Occipital lobe (tissue), 3 donors: ENCODE measurements at places on chromosomes 2 and 18.

GRCh38 chr2:234308813-234309195 lies 188.1 kb downstream of the ARL4C start:
- DNase-seq = no peak

DNA sequence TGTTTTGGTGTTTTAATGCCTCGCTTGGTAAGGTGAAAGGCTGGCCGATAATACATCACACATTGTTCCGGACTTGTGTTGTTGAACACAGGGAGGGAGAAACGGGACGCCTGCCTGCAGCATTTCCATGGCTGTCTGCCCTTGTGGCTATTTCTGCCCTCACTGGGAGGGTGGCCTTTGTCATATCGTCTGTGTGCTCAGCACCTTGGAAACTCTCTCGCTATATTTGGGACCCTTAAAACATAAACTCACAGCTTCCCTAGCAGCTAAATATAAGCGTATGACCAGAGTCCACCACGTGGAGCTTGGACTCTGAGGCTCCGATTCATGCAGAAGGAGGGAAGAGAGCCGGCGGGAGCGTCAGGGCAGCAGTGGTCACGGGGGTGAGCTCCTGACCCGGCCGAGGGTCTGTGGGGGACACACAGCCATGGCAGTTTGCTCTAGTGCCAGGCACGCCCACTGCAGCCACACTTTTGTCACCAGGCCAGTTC lies 111.7 kb downstream of the SH3BP4 start:
- no peak for DNase-seq

GRCh38 chr2:161388146-161388779 lies 27.8 kb upstream of the TBR1 start:
- no peak for DNase-seq

- no peak for DNase-seq
Observed at GRCh38 chr2:104923665-104924064, 69.8 kb downstream of the POU3F3 start.

- DNase-seq = no peak
Observed at GRCh38 chr18:21903709-21904108, 163.1 kb downstream of the MIB1 start.

DNA sequence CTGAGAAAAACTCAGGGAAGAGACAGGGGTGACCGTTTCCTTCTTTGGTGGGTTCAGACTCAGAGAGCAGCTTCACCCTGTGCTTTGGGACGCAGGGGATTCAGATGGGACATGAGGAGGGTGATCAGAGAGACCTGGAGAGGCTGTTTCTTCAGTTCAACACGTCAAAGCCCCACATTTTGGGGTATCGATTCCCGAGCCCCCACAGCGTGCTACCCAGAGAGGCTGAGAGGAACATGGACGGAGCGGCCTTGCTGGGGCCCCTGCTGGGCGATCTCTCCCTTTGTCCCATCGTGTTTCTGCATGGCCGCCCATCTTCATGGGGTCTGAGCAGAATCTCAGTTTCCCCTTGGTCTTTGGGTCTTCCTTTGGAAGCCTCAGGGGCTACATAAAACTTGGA lies 38.2 kb upstream of the PXDN start:
- no peak for DNase-seq

DNA sequence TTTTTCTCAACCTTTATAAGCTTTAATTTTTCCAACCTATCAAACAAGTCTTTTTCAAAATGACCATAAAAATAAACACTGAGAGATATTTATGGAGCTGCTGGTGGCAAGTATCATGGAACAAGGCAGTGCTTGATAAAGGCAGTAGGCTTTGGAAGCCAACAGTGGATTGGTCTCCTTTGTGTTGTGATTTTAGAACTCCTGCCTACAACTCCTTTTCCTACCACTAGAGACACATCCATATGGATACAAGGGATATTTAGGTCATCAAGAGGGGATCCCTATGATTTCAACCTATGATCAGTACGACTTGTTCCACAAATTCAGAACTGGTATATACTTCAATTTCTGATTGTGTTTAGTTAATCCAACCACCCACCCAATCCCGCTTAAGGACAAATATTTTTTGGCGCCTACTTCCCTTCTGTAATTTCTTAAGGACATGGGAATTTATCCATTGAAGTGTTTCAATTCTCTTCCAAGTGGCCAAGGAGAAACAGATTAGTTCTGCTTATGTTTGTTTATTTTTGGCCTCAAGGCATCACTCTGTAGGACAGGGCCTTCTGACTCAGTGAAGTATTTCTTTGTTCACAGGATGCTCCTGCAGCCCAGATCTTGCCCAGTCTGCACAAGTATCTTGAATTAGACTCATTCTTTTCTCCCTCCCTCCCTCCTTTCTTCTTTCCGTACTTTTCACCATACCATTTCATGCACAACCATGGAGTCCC lies 2119.6 kb upstream of the PIK3C3 start:
- DNase-seq = no peak

DNA sequence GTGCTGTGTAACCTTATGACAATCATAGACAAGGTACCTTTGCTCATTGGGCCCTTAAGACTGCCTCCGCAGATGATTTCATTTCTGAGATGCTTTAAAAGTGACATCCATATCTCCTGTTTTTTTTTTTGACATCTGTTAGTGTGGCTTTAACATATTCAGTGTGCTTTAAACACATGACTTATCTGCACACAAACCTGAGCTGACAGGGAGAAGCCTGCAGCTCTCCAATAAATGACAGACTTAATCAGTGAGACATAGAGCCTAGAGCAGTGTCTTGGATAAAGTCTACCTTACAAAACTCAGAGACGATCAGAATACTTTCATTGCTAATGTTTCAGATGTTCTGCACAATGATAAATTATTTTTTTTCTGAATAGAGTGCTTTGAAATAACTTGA lies 130.7 kb downstream of the UBE2E3 start:
- no peak for DNase-seq

DNA sequence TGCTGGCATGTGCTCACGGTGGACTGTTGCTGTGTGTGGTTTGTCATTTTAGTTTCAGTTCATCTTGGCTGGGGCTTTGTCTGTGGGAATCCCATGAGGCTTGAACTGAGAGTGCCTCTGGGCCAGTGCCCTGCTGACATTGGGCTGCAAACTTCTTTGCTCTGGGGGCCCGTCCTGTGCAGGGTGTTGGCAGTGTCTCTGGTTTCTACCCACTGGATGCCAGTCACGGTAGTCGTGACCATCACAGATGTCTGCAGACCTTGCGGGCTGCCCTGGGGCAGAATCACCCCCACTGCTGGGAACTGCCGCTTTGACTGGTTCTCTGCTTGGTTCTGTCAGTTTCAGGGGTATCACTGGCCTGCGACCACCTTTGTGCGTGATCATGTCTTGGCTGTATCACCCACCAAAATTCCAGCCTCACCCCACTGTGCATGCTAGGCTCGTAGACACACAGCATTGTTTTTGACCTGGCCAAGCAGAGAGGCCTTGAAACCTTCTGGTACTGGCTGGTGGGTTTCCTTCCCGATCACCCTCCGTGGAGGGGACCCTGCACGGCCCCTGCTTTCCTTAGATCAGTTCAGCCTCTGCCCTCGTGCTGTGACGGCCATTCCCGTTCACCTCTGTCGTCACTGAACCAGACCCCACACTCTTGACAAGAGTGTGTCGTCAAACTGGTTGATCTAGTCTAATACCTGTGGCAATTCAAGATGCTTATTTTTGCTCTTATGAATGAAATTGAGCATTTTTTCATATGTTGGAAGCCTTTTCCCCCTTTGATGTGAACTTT lies 57.6 kb downstream of the KCNG2 start:
- no peak for DNase-seq

- no peak for DNase-seq
Observed at GRCh38 chr2:179020156-179020750, 29.7 kb downstream of the CCDC141 start.

GRCh38 chr2:21452678-21453077 lies 328.9 kb downstream of the TDRD15 start:
- no peak for DNase-seq

DNA sequence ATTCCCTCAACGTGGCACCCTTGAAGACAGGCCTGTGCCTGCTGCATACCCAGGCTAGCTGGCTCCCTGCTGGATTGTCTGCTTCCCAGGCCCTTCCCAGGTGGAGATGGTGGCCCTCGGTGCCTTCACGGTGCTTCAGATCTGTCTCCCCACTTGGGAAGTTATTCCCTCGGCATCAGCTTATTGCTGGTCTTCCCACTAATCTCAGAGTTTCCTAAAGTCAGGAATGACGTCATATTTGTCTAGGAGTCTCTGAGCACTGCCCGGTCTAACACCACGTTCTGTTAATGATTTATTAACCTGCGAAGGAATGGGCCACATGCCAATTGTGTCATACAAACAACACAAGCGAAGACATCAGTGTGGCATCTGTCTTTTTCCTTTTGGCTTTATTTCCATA lies 269.8 kb upstream of the ID2 start:
- DNase-seq = no peak

DNA sequence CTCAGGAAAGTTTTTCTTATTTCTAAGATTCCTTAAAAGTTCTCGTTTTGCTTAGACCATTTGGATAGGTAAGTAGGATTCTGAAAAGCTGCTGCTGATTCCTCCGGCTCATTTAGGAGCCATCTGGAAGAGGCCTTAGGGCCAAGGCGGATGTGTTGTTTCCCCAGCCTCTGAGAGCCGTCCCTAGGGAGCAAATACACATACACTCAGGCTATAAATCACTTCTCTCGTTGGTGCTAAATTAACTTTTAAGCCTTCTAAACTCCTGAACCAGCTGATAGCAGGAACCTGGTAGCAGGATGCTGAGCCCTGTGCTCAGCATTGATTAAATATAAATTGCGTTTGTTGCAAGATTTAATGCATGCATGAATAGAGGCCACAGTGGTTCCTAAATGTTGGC lies 109.8 kb downstream of the ADCYAP1 start:
- DNase-seq = no peak

DNA sequence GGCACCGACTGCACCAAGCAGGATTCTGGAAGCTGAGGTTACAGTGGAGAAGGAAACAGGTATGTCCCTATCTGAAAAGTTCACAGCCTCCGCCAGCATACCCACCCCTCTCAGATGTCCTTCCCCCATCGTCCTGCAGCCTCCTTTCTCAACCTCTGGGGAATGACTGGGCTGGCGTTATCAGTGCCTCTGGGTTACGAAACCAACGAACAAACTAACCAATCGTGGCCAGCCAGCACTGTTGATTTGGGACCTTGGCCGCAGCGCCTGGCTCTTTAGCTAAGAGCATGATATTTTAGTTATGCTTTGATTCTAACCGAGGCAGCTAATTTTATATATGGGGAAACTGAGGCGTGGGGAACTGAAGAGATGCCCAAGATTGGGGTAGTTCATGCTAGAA lies 233.0 kb downstream of the TFCP2L1 start:
- DNase-seq = no peak

- DNase-seq = no peak
Observed at GRCh38 chr2:215431290-215431689, 4.6 kb downstream of the FN1 start.

DNA sequence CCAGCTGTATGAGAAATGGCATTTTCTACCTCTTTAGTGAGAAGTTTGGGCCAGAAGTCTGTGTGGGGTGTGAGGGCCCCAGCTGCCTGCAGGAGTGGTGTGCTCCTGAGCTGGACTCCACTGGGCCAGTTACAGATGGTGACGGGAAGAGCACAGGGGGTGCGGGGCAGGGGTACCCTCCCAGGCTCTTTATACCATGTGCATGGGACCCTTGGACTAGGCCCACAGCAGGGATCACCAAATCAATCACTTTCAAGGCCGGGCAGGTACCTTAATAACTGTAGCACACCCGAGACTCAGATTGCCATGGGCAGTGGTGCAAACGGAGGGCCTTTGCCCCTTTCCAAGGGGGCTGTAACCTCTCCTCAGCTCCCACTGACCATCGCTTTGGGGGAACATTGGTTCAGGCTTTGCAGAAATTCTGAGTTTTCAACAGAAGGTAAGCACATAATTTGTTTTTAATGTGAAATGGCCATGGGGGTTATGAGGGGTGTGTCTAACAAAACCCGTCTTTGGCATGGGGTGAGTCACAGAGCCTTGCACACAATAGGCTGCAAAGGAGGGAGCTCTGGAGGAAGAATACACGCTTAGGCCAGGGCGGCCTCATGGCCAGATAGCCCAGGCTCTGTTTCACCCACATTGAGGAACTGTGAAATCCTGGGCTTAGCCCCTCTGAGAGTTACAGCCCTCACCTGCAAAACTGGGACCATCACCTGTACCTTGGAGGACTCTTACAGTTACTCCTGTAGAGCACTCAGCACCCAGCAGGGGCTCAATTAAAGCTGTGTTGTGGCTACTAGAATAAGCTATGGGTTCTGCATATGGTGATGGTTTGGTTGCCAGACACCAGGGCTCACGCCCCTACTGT lies 141.0 kb upstream of the BCL2L11 start:
- DNase-seq = no peak

- DNase-seq = no peak
Observed at GRCh38 chr2:230423851-230424458, 8.0 kb downstream of the SP100 start.

GRCh38 chr2:209380293-209380692 lies 43.6 kb upstream of the MAP2 start:
- DNase-seq = no peak

- DNase-seq = no peak
Observed at GRCh38 chr2:110993557-110994231, 127.0 kb upstream of the BCL2L11 start.

DNA sequence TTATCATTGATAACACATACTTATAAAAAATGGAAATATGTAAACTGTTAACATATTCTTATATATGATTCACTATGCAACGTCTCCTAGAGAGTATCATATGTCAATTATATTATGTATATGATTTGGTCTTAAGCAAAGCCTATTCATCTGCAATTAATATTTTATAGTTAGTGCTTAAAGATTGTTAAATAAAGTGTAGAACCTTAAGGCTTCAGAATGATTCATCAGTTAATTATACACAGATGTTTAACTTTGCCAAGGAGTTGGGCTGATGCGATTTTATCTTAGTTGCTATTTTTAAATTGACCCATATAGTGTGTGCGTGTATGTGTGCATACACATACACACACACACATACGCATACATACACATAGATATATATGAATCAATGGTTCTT lies 323.1 kb downstream of the RBM43 start:
- no peak for DNase-seq

DNA sequence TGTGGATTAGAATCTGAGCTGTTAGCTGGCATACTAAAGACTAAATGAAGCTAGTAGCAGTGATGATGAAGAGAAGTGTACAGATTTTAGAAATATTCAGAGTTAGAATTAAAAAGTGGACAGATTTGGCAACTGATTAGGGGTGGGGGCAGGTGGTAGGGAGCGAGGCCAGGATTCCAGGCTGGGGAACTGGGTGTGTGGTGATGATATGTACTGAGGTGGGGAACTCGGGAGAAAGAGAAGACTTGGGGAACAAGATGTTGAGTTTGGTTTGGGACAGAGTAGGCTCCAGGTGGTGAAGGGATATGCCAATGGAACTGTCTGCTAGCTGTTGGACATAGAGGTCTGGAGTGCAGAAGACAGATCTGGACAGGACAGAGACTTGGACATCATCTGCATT lies 9.2 kb upstream of the CYP26B1 start:
- DNase-seq = no peak
